Bladder microvascular endothelial cell (primary cell): ENCODE measurements at places on chromosomes 5 and 9. TPM values are rescaled to one million over a fixed set of nuclear protein-coding genes. Genes with fewer than 3 reads are reported as not detected.

The KLHL3 gene
- 3.1 and 19.3 TPM in 2 replicates for total RNA-seq

The DNAH5 gene
- under 0.01 and 0.82 TPM in 2 replicates for total RNA-seq

The CNTNAP3 gene
- 18.5 and 104 TPM in 2 replicates for total RNA-seq

The MEGF10 gene
- total RNA-seq, result 0.16 and 1.8 TPM in 2 replicates

The GMCL2 gene
- total RNA-seq, result not detected in 2 replicates

The PCDHGC5 gene
- 0.32 and 1.4 TPM in 2 replicates for total RNA-seq

The RHOBTB3 gene
- 29.6 and 41.9 TPM in 2 replicates for total RNA-seq

The SIL1 gene
- 48.4 and 60.6 TPM in 2 replicates for total RNA-seq

The PRR7 gene
- 1.6 TPM in 2 replicates for total RNA-seq

The ENDOG gene
- 17.0 and 19.6 TPM in 2 replicates for total RNA-seq
